ENCODE measurements at places on chromosomes 5 and 9. TPM values are rescaled to one million over a fixed set of nuclear protein-coding genes. Genes with fewer than 3 reads are reported as not detected.

GRCh38 chr9:31759703-31760102 lies 624.7 kb upstream of the ACO1 start:
- no peaks in the 10 kb centered on the region for H3K27me3 ChIP-seq
- H3K36me3 ChIP-seq: no peaks in the 10 kb centered on the region
- H3K27ac ChIP-seq: no peak overlapping the region
- DNase-seq: no peak
- H3K4me1 ChIP-seq: no peaks in the 10 kb centered on the region

DNA sequence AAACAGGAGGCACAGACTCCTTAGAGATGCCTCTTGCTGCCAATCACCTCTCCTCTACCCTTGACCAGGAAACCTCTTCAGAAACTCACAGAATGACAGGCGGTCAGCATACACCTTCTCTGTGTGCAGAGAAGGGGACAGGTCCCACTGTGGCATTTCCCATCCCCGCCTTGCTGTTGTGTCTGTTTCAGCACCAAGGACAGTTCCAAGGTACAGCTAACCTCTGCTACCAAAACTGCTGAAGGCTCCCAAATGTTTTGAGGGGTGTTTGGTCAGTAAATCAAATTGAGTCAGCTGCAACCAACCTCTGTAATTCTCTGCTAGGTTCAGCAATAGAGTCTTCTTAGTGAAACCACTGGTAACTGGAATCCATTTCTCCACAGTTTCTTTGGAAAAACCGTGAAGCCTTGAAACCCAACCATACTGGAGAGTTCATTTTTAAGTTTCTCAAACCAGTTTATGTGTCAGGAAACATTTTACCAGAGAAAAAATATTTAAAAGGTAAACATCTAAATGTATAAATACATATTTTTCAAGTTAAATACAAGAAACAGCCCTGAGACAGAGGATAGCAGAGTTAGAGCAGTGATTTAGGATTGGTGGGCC lies 122.0 kb downstream of the DRD1 start:
- no peak overlapping the region for H3K4me3 ChIP-seq
- H3K27me3 ChIP-seq: no peaks in the 10 kb centered on the region
- no peak for DNase-seq
- no peaks in the 10 kb centered on the region for H3K36me3 ChIP-seq
- H3K4me1 ChIP-seq: no peaks in the 10 kb centered on the region

Gene TAF11L13
- total RNA-seq: not detected

DNA sequence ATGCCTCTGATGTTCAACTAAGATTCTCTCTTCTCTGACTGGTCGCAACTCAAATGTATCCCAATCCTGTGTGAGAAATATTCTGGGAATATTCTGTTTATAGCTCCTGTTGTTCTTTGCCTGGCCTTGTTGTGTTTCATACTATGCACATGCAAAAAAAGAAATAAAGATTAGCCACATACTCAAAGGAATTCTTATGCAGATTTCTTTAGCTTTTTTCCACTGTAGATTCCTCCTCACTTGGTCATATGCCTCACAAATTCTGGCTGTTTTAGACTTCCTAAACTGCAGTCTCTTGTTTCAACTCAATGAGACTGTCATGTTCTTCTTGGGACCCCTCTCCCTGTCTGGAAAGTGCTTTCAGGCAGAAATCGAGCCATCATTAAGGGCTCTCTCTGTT lies 217.5 kb upstream of the SH3GL2 start:
- no peak overlapping the region for H3K4me3 ChIP-seq
- no peak for DNase-seq
- no peaks in the 10 kb centered on the region for H3K36me3 ChIP-seq
- no peaks in the 10 kb centered on the region for H3K27me3 ChIP-seq
- no peak overlapping the region for H3K27ac ChIP-seq

DNA sequence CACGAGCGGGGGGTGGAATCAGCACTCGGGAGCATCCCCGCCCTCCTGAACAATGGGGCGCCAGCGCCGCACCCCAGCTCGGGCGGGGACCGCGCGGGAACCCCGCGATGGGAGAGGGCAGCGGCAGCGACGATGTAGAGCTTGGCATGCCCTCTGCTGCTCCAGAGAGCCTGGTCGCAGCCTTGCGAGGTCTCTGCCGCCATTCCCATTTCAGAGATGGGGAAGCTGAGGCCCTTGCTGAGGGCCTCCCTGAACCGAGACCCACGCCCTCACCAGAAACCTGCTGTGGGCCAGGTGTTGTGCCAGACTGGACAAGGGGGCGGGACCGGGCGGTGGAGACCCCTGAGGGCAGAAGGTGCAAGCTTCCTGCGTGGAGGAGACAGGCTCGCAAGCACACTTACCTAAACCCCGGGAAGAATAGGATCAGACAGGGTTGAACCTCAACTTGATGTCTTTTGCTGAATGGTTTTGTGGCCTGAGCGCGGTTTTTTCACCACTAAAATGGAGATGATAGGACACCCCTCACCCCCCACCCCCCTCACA lies 647 bp upstream of the MEGF9 start:
- peaks cover 4% of the 10 kb centered on the region for H3K4me1 ChIP-seq
- peak overlapping the region; percentile 70 for H3K4me3 ChIP-seq
- H3K27ac ChIP-seq: peak overlapping the region; percentile 64
- H3K36me3 ChIP-seq: no peaks in the 10 kb centered on the region

Measured in ascending aorta (tissue), 2 donors.